ENCODE measurements at places on chromosomes 2 and 18. TPM values are rescaled to one million over a fixed set of nuclear protein-coding genes. Genes with fewer than 3 reads are reported as not detected.

- no peak for DNase-seq
These were observed 65.6 kb downstream of the MRPS9 start for GRCh38 chr2:105103481-105103880.

The ABHD1 gene
- 0.12 TPM for polyA plus RNA-seq

- DNase-seq, result no peak
These were observed 612.0 kb downstream of the IRS1 start for GRCh38 chr2:226187616-226188015.

The PPP3R1 gene
- polyA plus RNA-seq, result 60.9 TPM

GRCh38 chr18:73746101-73746500, 401.5 kb downstream of the FBXO15 start:
- no peak for DNase-seq

The LANCL1 gene
- 42.5 TPM for polyA plus RNA-seq

DNA sequence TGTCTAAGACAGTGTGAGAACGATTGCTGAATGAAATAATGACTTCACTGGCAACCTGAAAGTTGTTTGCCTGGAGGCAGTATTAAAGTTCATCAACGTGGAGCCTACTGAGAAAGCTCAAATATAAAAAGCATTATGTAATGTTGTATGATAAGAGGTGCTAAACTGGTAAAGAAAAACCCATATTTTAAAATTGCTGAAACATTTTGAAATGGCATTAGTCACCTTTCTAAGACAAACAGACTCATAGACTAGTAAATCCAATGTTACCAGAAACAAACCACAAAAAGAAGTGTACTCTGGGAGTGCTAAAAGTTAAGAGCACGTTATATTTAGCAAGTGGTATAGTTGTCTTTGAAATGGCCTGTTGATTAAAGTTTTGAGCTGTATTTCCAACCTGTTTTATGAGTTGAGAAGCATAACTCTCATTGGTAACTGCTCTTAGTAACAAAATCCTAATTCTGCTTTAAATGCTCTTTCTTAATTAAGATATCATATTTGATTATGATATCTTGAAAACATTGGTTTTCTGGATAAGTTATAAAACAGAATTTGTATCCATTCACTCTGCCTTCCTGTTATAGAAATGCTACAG, 62.7 kb downstream of the CYP1B1 start:
- DNase-seq, result no peak

DNA sequence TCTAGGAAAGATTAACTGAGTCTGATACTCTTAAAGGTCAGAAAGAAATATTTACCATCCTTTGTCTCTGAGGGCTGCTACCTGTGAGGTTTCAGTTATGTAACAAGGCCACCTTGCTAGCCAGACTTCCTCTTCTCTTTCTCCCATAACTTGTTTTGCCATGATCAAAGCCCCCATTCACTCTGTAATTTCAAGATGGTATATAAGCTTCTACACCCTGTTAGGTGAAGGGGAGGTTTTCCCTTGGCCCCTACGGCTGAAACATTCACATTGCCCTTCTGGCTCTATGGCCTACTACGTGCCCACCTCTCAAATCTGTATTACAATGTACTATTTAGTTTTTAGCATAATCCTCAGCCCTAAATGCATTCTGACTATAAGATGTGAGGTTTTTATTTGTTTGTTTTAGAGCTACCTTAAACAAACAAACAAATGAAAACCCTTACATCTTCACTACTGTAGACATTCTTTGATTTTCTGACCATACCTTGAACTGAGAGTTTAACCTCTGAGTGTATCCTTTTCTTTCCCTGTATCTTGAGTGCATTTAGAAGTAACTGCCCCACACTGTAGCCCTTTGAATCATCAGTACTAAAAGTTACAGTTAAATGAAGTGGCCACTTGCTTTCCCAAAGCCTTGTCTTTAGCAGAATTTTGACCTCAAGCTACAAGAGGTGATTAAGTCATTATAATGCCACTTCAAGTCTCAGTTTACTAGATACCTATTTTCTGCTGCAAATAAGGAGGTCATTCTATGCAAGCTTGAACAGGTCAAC, 332.2 kb downstream of the SOCS6 start:
- DNase-seq, result no peak

The VWC2L gene
- not detected for polyA plus RNA-seq

DNA sequence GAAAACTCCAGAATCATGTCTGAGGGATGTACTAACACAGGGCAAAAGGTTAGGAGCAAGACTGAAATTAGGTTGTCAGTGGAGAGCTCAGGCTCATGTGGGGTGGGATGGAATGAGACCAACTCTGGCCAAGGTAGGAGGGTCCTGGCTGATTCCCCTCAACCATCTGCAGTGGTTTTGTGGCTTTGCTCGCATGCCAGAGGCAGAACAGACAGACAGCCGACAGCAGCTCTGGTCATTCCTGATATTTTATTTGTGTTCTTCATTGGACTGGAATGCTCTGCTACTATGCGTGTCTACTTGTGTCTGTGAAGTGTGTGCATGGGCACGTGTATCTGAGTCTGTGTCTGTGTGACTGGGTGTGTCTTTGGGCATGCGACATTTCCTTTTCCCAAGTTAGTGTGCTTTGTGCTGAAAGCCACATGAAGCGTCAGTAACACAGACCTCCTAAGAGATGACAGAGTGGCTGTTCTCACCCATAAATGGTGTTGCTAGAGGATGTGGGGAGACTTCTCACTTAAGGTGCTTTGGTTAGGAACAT, 239.5 kb downstream of the CNTNAP5 start:
- DNase-seq, result no peak

The AMER3 gene
- not detected for polyA plus RNA-seq

The ABCB11 gene
- not detected for polyA plus RNA-seq

The PKDCC gene
- polyA plus RNA-seq, result 104 TPM

The CDK5R2 gene
- not detected for polyA plus RNA-seq

DNA sequence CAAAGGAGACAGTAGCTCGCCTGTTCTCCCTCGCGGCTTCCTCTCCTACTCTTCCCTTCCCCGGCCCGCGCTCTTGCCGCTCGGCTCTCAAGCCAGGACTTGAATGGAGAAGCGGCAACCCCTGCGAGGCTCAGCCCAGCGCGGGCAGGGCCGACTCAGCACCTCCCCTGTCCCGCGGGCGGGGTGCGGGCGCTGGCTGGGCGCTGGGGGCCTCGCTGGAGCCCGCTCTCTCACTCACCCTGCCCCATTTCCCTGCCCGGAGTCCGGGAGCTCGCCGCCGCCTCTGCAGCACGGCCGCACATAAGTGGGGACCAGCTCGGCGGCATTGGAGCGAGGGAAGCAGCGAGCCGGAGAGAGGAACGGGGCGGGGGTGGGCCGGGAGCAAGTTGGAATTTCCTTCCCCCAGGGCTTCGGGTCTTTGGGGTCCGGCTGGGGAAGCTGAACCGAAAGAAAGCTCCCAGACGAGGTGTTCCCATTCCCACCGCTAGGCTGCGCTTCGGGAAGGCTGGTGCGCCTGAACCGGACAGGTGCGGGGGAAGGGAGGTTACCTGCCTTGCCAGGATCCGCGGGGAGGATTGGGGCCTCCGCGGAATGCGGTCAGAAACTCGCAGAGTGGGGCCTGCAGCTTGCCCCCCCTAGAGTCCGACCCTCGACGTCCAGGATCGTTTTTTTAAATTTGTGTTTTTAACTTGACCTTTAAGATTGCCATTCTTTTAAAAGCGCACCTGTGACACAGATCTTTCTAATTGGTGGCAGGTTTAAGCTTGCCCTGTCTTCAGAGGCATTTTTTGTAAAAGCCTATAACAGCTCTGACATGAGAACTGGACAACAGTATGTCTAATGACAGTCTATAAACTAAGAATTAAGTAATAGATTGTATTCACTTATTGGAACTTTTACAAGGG, at the start of gene COBLL1:
Gene COBLL1 (minus strand): TSS at position 105 of the 905 bp plus-strand sequence. CDS start 627 bp downstream, outside the sequence.
- DNase-seq, result peak; percentile 79

The KCNJ3 gene
- 0.61 TPM for polyA plus RNA-seq

DNA sequence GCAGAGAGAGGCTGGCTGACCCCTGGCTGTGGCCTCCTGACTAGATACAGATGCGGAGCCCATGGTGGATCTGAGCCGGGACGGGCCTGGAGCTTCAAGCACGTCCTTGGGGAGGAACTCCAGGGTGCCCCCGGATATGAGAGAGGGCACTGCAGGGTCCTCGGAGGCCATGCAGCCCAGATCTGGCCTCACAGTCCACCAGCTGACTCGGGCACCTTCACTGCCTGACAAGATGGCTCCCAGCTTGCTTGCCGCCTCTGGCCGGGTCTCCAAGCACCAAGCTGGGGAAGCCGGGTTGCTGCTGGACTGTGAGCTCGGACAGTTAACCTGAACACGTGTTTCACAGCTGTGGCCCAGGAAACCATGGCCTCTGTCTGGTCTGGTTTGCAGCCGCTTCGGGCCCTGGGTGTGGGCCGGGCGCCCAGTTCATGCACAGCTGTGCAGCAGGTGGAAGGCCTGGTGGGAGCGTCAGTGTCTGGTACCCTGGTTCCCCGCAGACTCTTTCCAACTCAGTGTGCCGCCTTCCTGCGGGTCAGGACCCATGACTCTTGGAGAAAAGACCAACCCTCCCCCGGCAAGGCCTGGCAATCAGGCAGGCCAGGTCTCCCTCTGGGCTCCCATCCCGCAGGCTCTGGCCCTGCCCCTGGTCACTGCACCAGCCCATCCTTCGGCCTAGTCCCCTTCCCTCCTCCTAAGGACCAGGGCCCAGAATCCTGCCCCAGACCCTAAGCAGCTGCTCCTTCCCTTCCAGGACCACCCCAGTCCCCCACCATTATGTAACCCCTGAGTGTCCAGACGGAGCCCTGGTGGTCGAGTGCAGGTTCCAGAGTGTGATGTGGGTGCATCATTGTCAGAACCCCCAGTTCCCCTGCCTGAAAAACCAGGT, 74.6 kb upstream of the OTOS start:
- peak; percentile 31 for DNase-seq
